ENCODE measurements at places on chromosomes 11 and 22.

- DNase-seq, result peak; percentile 63
Observed at GRCh38 chr11:12397931-12398334, 20.6 kb downstream of the PARVA start.

- no peak for DNase-seq
Observed at GRCh38 chr11:67117176-67117575, 1.9 kb upstream of the KDM2A start.

DNA sequence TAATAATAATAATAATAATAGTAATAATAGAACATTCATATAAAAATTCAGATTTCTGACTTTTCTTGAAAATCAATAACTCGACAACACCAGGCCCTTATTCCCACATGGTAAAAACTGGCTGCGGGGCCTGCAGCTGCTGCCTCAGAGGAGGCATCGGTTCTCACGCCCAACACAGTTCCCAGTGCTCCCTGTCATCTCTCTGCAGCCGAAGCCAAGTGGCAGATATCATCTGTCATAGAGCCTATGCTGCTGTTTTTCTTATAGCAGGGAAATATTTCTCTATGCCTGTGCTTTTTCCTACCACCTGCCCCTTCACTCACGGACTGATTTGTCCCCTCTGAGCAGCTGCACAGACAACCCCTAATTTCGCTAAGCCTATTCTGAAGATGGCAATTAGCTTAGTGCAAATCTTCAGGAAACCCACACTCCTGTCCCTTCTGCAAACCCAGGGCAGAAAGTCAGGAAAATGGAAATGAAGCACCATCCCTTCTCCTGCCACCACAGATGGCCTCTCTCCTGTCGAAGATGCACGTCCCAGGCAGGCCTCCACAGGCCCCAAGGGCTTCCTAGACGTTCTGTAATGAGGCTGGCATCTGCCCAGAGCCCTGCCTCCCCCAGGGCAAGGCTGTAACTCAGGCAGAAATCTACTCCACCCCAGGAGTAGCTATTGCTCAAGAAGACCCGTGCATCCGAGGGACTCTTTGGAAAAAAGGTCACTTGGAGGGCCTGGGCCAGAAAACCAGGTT lies 66.7 kb downstream of the SYN3 start:
- DNase-seq, result peak; percentile 55

DNA sequence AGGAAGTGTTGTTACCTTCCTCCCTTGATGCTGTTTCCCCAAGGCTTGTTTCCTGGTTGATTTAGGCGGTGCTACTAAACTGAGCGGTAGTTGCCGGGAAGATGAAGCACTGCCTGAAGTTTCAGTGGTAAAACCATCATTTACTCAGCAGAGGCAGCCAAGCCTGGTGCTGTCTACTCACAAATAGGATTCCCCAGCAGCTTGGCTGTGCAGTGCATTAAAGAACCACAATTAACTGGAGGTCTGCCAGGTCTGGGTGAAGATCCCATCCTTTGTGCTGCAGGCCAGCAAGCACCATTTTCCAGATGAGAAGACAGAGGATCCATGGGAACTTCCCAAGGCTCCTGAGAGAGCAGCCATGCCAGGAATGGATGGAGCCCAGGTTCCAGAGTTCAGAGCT lies 231.9 kb upstream of the E2F8 start:
- DNase-seq, result no peak

DNA sequence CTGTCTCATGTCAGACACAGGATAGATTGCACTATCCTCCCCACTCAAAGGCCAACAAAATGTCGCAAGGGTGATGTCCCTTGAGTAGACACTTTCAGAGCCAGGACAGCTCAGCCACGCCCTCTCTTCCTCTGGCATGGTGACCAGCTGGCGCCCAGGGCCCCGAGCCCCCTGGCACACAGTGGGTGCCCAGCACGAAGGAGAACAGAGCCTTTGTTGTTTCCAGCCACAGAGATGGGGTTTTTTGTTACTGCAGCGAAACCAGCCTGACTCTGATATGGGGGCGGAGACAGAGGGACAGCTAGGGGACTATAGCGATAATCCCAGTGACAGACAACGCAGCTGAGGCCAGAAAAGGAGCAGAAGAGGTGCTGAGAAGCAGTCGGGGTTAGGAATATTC lies 23.3 kb upstream of the CCND1 start:
- DNase-seq, result no peak

GRCh38 chr11:113377681-113378412 lies 9.7 kb upstream of the ANKK1 start:
- DNase-seq, result no peak

GRCh38 chr11:72058416-72059034 lies 21.8 kb downstream of the NUMA1 start:
- no peak for DNase-seq

- no peak for DNase-seq
Observed at GRCh38 chr11:106077609-106078455, at the start of gene AASDHPPT. Gene AASDHPPT, plus strand, starts transcription at chr11:106077662. Its CDS starts 49 bp downstream, at chr11:106077711.

DNA sequence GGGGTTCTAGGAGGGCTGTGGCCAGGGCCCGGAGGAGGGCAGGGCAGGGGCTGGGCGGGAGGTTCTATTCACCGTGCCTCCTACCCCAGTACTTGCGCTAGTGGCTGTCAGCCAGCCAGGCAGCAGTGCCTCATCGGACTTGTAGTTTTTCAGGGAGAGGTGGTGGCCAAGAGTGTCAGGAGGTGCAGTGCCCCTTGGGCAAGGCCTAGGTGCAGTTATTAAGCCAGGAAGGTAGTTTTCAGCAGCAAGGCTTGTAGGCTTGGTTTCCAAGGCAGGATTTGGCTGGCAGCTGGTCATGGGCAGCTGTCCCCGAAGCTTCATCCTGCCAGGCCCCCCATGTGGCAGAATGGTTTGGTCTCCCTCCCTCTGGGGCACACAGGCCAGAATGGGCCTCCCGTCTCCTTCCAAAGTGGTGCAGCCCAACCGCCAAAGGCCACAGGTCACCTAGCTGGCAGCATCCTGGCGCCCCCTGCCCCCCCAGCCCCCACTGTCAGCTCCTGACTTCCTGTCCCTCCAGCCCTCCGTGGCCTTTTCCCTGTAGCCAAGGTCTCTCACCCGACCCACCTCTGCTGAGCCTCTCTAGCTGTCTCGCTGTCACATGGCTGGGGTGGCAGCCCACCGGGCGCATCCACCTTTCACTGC lies 8.5 kb downstream of the CCDC88B start:
- DNase-seq, result no peak

DNA sequence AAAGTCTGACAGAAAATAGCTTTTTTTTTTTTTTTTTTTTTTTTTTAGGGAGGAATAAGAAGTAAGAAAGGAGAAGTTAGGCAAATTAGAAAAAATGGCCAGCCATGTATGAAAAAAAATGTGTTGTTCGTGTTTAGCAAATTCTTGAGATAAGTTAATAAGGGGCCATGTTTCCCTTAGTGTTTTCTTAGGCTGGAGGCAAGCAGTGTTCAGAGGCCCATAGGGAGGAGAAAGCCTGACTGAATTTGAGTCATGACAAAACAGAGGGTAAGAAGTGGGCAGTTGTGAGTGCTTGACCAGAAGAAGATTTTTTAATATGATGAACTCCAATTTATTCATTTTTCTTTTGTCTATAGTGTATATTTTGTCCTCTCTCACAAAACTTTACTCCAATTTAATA lies 766.4 kb downstream of the FAM181B start:
- DNase-seq, result no peak

GRCh38 chr11:116182356-116182966 lies 590.3 kb downstream of the BUD13 start:
- DNase-seq, result no peak

DNA sequence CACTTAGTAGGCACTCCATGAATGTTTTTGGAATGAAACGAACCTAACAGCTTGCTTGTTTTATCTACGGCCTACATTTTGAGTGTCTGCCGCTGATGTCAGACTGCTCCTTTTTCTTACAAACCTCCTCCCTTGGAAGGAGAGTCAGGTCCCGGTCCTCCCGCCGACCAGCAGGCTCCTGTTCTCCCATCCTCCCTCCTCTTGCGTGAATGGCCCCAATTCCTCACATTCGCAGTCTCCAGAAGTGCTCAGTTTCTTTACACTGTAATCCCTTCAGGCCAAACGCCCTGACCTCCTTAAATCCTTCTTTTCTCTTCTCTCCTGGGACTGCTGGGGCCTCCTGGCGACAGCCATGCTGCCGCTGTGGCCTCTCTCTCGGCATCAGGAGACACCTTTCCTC lies 82.6 kb upstream of the CSNK2A3 start:
- DNase-seq, result no peak

- DNase-seq, result no peak
Observed at GRCh38 chr11:42709216-42709615, 602.6 kb upstream of the API5 start.

DNA sequence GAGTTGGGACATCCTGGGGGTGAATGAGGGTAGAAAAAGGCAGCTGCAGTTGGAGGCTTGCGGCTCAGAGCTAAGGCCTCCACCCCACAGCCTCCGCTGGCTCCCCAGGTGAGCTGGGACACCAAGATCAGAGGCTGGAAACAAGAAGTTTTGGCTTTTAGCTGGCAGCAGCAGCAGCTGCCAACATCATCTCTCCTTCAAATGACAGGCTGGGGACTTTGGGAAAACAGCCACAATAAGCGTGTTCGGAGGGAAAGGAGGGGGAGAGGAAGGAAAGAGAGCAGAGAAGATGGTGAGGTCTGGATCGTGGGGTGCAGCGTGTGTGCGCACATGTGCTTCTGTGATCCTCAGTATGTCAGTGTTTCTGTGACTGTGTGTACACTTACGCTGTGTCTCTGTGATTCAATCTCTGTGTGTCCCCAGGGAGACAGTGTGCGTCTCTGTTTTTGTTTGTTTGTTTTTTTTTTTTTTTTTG lies 62.0 kb upstream of the RASD2 start:
- DNase-seq, result no peak

GRCh38 chr22:46405901-46406300 lies 70.4 kb downstream of the TRMU start:
- DNase-seq, result no peak

GRCh38 chr11:22699388-22699787 lies 33.0 kb downstream of the GAS2 start:
- DNase-seq, result no peak

Measured in left cardiac atrium (tissue), 4 donors.